ENCODE measurements at places on chromosomes 6 and 20.
A peak's percentile ranks its signal among the peaks of the same experiment; 100 is the strongest.

DNA sequence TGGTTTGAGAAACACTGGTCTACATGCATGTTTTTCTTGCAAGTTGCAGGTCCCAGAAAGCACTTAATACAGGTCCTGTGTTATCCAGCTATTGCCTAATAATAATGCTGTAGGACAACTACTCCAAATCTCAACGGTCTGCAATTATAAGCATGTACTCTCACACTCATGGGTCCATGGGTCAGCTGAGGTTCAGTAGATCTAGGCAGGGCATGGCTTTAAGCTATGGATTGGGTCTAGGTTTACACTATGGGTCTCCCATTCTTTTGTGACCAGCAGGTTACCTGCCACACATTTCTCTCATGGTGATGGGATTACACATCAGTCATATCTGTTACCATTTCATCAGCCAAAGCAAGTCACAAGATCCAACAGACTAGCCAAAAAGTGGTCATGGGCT, 13.9 kb downstream of the ISM1 start:
- no peak for DNase-seq

DNA sequence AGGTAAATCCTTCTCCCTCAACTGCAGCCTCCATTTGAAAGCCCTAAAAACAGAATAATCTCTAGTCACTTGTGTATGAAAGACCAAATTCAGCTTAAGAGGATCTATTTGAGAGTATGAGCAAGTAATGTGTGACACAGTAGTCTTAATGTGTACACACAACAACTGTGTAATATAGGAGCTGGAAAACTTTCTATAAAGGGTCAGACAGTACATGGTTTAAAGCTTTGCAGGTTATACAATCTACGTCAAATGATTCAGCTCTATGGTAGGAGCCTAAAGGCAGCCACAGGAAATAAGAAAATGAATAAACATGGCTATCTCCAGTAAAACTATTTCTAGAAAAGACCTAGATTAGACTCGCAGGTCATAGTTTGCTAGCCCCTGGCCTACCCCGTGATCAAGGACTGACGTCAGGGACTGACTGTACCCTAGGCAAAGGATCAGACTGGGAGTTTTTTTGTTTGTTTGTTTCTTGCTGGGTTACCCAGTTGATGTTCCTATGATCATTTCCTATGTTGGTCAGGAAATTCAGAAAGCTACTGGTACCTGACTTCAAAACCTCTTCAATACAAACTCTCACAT, 39.7 kb downstream of the BTBD9 start:
- DNase-seq: no peak

GRCh38 chr20:54573838-54574237, 98.4 kb downstream of the DOK5 start:
- DNase-seq: peak; percentile 34

DNA sequence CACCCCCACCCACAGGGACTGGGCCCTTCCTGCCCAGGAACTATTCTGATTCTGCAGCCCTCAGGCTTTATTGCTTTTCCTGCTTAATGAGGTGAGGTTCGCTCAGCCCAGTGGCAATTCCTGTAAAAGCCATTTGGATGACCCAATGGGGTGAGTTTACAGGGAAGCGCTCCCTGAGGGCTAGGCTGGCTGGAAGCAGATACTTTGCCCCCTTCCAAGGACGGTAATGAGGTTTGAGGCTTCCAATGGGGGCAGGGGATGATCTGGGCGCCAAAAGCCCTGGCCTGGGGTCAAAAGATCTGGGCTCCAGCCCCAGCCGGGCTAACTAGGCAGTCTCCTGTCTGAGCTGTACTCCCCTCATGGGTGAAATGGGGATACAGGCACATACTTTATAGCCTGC, 41.8 kb downstream of the RIPOR3 start:
- DNase-seq: no peak

GRCh38 chr20:53284256-53284655, 309.4 kb downstream of the ZNF217 start:
- DNase-seq: no peak
